Stimulated activated CD8-positive, alpha-beta memory T cell treated with anti-CD3 and anti-CD28 coated beads, Interleukin-15, amount 100 ng/mL, for 4 hours (primary cell): ENCODE measurements at places on chromosomes 6 and 20.

GRCh38 chr20:16803965-16804792 lies 56.0 kb downstream of the OTOR start:
- no peak for DNase-seq

DNA sequence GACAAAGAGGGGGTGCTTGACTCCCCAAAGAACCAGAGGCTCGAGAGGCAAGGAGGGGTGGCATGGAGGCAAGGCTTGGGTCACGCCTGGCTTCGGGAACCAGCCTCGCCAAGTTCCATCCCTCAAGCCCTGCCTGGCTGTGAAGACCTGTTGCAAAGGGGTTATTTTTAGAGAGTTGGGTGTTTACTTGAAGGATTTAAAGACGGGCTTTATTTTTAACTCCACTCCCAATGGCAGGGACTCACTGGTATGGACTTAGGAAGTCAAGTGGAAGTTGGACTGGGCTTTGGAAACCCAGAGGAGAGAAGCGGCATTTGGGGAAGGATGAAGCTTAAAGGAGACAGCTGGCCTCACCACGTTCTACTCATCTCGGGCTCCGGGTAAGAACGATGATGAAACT lies 43.1 kb downstream of the JPH2 start:
- DNase-seq, result no peak

GRCh38 chr6:21327326-21328112 lies 266.0 kb upstream of the SOX4 start:
- DNase-seq, result no peak

DNA sequence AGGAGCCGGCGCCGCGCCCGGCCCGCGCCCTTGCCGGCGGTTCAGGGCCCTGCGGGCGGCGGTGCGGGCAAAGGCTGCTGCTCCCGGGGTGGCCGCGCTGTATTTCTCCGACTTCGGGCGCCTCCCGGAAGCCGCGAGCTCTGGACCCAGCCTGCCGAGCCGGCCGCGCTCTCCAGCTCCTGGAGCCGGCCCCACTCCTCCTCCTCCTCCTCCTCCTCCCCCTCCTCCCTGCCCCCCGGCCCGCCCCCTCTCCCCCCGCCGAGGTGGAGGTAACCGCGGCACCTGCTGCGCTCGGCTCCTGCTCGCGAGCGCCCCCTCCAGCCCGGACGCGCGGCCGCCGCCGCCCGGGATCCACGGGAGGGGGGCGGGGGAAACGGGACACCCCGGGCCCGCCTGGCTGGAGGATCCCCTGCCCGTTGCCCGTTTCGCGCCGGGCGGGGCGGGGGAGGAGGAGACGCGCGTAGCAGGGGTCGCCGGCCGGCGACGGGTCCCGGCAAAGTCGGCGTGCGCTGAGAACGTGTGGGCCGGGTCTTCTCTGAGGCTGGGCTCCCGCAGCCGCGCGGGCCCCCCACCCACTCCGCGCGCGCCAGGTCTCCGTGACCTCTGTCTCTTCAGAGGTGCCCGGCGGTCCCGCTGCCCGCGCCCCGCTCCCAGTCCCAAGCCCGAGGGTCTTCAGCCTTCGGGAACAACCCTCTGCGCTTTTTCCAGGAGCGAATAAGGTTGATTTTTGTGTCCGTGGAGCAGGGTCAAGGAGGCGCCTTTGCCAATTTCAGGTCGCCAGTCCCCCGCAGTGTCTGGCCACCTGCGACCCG lies at the start of gene SLC22A23:
SLC22A23 (minus strand) TSS at position 153 of the 812 bp plus-strand sequence. CDS start 491 bp downstream, outside the sequence.
- peak; percentile 33 for DNase-seq

DNA sequence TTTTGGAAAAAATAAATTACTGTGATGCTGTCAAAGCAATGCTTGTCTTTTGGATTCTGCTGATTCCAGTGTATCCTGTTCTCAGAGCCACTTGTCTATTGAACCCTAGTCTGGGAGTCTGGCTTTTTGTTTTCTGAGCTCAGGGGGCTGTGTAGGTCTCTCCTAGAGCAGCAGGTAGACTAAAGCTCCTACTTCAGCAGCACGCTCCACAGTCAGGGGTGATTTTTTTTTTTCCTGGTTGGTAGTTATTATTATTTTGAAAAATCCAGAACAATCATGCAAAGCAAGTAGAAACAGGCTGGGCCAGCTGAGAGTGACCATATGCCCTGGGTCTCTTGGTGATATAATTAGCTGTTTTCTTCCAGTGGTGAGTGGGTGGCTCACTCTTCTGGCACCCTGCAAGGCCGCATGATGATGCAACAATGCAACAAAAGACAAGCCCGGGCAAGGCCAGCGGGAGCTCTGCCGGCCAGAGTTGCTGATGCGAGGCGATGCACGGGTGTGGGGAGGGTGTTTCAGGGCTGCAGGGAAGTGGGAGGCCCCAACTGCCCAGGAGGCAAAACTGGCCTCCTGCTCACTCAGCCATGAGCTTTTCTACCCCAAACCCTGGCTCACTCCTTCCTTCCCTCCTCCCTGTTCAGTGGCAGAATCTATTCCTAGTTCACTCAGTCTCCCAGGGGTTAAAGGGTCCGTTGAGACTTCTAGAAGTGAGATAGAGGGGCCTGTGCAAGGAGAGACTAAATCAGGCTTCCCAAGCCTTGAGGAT lies 11.5 kb upstream of the CDKN1A start:
- DNase-seq, result no peak

DNA sequence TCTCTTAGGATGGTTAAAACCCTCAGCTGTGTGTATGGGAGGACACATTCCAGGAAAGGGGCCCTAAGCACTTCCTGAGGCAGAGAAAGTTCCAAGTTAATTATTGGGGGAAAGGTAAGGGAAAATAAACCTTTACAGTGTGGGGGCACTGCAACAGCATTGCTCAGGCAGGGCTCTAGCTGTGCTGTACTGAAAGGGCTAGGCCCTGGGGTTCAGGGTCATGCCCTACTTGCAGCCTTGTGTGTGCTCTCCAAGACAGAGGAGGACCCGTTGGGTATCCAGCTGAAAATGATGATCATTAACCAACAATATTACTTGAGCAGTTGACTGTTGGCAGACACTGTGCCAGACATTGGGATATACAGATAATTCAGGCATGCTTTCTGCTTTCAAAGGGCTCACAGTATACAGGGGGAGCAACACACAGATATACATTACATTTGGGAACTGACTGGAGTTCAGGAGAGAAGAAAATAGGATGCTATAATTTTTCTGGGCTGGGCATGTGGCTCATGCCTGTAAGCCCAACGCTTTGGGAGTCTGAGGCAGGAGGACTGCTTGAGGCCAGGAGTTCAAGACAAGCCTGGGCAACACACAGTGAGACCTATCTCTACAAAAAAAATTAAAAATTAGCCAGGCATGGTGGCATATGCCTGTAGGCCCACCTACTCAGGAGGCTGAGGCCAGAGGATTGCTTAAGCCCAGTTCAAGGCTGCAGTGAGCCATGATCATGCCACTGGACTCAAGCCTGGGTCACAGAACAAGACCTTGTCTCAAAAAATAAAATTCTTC lies 9.1 kb upstream of the RPL7L1 start:
- DNase-seq, result no peak

DNA sequence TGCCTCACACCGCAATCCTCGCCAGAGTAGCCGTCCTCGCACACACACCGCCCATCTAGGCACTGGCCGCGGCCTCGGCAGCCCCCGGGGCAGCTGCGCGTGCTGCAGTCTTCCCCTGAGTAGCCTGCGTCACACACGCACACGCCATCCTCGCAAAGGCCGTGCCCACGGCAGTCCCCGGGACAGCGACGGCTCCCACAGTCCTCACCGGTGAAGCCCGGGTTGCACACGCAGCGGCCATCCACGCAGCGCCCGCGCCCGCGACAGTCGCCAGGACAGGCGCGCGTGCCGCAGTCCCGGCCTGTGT lies 13.1 kb downstream of the TNXB start:
- no peak for DNase-seq

DNA sequence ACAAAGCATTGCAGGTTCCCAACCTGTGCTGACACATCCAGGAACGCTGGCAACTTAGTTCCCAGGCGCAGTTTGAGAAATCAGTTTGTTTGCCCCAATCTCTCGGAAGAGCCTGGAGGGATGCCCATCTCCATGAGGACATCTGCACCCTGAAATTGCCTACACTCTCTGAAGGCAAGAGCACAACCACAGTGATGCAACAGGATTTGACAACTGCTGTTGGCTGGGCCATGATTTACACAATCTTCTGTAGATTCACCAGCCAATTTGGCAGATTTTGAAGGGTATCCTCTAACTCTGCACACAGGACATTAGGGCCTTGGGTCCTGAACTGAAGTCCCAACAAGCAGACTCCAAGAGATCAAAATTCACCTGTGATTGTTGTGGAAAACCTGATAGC lies 3.4 kb downstream of the APMAP start:
- no peak for DNase-seq

- no peak for DNase-seq
Measured at GRCh38 chr6:2693231-2693630, 57.5 kb downstream of the MYLK4 start.

- no peak for DNase-seq
Measured at GRCh38 chr20:50133041-50133440, 20.1 kb upstream of the UBE2V1 start.

GRCh38 chr6:147023581-147023980 lies 180.6 kb upstream of the STXBP5 start:
- DNase-seq, result no peak

DNA sequence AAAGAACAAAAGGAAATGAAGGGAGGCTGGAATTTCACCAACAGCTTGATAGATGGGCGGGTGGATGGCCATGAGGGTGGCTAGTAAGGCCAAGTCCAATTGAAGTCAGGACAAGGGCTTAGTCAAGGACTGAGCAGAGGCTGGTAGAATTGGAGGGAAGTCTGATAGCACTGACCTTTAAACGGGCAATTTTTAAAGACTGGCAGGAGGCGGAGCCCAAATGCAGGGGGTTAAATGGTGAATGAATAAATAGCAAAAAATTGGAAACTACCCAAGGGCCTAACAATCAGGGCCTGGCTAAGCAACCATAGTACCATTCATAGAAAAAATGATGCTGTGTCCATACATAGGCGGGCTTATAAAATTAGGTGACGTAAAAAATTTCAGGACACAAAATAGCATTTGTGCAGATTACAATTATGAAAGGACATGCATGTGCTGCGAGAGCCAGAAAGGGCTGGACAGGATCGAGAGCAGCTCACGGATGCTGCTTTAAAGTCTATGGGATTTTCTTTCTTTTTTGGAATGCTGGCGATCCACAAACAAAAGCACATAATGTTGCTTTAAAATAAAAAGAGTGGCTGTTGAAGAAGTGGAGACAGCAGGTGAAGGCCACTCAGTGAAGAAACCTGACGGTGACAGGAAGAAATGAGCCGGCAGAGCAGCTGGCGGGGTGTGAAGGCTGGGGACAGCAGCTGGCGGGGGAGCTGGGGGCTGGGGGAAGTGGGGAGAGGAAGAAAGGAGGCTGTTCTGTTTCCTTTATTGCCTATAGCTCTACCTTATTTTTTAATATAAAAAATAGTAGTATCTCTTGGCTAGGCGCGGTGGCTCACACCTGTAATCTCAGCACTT lies 42.8 kb upstream of the TAF8 start:
- DNase-seq, result no peak

DNA sequence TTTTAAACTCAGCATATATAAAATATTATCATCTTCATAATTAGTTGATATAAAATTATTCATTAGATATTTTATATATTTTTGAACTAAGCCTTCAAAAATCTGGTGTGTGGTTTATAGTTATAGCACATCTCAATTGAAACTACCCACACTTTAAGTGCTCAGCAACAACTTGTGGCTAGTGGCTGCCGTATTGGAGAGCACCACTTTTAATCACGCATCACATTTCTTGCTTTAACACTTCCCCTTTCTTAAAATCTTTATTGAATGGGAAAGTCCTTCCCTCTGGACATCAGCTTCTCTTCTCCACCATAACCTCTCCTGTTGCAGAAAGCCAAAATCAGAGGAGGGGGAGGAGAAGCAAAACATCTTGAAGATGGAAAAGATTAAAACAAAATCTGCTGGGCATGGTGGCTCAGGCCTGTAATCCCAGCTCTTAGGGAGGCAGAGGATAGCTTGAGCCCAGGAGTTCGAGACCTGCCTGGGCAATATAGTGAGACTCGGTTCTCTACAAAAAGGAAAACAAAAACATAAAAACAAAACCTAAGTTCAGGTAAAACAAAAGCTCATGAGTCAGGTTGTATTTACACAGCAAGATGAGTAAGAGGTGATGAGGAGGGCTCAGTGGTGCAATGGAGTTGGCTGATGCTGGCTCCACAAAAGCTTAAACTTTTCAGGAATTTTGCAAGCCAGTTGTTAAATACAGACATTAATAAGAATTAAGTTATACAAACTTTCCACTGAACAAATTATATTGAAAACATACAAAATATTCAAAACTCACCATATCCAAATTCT lies 237.0 kb upstream of the SUPT3H start:
- DNase-seq, result no peak

DNA sequence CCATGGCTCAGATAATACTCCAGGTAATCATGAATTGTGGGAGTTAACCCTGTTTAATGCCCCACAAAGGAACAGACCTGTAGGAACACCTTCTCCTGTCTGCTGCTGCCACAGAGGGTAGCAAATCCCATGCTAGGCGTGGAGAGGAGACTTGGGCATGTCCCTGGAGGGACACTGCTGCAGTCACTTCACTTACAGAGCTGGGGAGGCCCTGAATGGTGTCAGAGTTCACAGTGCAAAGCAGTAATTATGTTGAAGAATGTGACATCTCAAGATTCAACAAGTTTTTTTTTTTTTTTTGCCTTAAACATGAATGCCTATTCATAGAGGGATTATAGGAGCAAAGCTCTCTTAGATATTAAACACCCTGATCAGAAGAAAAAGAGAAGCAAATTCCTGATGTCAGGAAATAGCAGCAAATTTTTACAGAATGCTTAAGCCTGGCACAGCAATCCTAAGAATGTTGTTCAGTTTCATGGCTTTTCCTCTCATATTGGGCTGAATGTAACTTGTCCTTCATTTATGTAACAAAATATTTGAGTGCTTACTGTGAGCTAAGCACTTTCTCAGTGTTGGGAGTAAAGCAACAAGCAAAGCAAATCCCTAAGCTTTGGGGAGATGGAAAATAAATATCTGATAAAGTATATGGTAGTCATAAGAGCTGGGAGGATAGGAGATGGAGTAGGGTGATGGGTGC lies 45.0 kb downstream of the CARMIL1 start:
- DNase-seq, result no peak

DNA sequence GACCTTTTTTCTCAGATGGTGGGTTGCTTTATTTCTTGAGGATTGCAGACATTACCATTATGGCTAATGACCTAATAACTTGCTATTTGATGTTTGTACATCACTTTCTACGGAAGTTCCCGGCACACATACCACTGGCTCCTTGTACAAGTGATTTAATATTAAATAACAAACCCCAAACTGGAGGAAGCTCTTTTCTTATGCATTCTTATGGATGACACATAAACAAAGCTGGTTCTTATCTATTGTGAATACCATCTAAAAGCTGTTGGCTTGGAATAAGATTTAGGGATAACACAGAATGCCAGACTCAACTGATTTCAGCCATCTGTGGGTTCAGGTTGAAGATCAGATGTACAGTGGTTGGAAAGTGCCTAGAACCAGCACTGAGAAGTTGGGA lies 272.6 kb downstream of the TSHZ2 start:
- DNase-seq, result no peak
